NCI-H748 treated with DMSO at 0.1 percent for 48 hours (cell line): ENCODE measurements at places on chromosomes 7 and 10.

DNA sequence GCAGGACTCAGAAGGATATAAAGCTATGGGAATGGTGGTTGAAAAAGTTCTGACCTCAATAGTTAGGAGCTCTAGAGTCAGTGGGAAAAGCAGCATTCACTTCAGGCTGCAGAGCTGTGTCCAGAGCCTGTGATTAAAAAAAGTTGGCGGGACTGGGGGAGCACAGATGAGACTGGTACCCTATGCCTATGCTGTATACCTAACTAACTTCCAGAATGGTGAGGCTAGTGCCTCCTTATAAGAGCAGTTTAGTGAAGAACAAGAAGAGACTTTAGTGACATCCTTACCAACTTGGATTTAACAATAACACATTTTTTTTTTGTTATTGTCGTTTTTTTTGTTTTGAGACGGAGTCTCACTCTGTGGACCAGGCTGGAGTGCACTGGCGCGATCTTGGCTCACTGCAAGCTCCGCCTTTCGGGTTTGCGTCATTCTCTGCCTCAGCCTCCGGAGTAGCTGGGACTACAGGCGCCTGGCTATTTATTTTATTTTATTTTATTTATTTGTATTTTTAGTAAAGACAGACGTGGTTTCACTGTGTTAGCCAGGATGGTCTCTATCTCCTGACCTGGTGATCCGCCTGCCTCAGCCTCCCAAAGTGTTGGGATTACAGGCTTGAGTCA lies 6.6 kb upstream of the ZNF282 start:
- DNase-seq, result no peak

DNA sequence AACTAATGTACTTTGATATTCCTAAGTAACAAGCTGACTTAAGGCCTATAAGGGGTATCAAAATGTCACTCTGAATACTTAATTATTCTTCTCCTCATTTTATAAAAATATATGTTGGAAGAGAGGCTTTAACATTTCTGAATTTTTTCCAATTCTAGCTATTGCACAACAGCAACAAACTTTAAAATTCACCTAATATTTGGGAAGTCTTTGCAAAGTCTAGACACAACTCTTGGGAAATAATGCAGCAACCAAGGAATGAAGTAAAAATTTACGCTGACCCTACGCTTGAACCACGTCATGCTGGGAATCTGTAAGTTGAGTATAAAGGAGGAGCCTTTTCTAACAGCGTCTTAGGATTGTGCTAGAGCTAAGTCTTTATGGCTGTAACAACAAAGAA lies 243.9 kb upstream of the IMMP2L start:
- no peak for DNase-seq

- no peak for DNase-seq
Measured at GRCh38 chr7:116554911-116555310, 30.1 kb downstream of the CAV1 start.

DNA sequence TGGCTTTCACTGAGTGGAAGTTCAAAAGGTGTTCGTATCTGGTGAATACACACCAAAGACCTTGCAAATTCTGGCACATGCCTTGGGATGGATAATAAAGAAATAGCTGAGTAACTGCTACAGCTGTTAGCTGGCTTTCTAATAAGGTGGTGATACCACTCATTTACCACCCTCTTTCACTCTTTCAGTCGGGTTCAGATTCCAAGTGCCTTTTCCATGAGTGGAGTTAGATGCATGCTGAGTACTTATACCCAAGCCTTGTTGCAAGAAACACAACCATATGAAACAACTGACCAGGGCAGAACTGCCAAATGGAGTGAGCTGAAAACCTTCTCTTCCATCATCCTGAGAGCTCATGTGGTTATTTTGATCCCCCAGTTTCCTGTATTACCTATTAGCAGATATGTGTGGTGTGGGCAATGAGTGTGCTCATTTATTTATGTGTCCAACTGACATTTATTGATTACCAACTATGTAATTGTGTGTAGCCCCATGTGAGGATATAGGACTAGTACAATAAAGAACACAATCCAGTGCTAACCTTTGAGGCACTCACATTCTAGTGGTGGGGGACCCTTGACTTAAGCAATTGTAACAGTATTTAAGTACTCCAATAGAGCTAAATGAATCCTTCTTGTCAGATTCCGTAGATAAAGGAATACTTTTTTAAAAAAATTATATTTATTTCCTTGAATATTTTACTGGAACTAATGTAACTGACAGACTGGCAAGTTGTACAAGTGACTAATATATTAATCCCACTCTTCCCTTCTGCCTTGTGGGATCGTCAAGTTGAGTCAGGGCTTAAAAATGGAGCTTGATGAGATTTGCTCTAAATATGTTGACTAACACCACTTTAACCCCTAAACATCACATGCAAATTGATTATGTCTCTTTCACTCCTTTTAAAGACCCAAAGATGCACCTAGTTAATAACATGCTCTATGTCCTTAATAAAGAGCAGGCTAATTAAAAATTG lies 124.7 kb downstream of the ARID5B start:
- no peak for DNase-seq

- DNase-seq, result no peak
Measured at GRCh38 chr10:52688899-52689298, 83.7 kb downstream of the MBL2 start.

DNA sequence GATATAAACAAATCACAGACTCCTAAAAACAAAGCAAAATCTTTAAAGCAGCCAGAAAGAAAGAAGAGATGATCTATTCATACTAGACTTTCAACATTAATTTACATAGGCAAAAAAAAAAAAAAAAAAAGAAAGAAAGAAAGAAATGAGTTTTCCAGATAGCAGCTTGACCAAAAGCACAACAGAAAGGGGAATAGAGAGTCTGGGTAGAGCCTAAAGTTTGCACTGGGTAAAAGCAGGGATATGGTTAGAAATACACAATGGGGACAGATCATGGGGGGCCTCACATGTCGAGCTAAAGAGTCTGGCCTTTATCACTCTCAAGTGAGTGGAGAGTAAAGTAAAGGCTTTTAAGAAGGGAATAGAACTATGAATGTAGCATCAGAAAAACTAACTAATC lies 169.8 kb downstream of the SGMS1 start:
- no peak for DNase-seq

GRCh38 chr10:81575036-81575435 lies 300.0 kb upstream of the NRG3 start:
- no peak for DNase-seq

DNA sequence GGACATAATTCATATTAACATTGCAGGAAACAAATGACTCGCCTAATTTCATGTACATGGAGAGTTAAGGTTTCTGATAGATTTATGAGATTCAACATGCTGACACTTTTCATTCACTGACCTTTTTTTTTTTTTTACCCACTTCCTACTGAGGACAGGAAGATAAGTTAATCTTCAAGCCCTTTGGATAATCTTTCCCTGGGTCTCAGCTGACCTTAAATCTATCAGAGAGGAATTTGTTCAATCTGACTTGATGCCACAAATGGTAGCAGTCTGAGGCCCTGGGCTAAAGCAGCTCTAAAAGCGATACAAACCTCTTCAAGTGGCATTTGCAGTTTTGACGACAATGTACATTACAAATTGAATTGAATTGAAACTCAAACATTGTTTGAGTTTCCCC lies 493.3 kb upstream of the SORCS1 start:
- DNase-seq, result no peak

DNA sequence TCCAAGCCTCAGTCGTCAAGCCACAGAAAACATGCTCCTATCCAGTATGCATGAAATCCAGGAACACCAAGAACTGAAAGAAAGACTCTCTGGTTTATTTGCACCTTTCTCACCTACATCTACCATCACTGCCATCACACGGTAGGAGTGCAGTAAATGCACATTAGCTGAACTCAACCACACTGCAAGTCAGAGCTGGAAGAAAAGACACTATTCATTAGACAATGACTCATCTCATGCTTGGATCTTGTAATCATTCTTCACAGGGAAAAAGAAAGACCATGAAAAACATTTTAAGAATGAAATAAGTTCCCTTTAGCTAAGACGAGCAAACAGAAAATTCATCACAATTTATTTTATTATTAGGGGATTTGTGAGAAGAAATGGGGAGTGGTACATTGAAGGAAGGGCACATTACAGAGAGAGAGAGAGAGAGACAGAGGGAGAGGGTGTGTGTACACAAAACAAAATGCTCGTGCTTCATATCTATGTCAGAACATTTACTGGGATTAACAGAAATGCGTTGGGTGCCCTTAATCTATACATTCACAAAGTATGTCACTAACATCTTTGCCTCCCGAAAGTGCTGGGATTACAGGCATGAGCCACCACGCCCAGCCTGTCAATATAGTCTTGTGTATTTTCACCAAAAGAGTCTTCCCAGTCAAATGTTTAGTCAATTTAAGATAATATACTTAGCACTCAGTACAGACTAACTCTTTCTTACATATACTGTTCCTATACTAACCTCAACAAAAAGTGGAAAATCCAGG lies 324.9 kb downstream of the PARD3 start:
- no peak for DNase-seq

DNA sequence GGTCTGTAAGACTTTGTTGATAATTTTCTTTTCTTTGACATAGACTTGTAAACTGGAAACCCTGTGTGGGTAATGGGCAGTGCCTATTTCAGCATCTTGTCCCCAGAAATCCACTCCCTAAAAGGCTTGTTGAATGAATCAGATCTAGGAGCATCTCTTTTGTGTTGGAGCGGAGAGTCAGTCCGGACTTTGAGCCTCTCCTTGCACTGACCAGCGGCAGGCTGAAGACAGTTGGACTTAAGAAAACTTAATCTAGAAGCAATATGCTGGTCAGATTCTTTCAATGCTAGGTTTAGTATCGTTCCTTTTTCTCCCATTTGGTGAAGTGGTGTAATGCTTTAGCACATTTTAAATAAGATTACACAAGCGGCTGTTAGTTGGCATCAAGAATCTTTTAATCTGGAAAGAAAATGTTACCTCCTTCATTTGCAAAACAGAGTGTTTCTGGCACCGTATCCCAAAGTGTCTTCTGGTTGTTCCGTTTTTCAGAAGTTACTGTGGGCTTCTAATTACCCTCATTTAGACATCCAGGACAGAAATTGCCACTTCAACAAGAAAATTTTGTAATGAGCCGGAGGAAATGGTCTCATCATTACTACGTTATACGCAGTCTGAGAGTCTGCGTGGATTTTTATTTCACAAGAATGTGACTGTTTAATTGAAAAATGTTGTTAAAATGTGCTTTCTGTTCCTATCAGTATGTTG lies 74.7 kb downstream of the CUX1 start:
- no peak for DNase-seq

GRCh38 chr7:123792547-123792946 lies 43.7 kb upstream of the WASL start:
- DNase-seq, result no peak

- peak; percentile 91 for DNase-seq
Measured at GRCh38 chr7:82335927-82336326, 107.7 kb downstream of the CACNA2D1 start.

DNA sequence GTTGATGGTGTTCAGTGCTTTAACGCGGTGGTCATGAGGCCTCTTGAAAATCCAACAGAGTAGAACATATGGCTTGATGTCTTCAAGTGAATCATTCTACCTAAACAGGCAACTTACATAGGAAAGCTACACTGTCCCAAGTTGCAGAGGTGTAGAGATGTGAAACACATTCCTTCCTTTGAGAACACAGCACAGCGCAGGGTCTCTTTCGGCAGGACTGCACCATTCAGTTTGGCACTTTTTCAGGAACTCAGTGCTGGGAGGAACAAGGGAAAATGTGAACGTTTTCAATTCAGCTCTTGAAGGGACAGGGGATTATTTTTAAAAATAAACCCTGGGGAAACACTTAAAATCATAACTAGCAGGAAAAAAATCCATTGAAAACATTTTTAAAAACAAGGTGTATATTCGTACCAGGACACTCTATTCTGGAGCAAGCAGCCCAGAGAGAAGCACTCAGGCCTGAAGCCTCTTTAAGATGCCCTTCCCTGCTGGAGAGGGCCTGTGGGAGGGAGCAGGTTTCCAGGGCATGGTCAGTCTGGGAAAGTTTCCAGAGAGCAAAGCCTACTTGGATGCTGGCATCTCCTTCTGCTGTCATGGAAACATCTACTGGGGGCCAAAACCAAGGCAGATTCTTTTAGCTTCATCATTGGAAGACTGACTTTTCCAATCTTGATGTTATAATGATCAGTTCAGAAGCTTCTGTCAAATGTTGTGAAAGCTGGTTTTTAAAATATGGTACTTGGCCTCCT lies 60.4 kb upstream of the NPVF start:
- no peak for DNase-seq

GRCh38 chr10:76082956-76083355 lies 651.5 kb downstream of the LRMDA start:
- DNase-seq, result no peak

GRCh38 chr10:48444266-48444665 lies 137.8 kb downstream of the MAPK8 start:
- no peak for DNase-seq

- DNase-seq, result no peak
Measured at GRCh38 chr7:17989546-17989945, 38.1 kb downstream of the PRPS1L1 start.

DNA sequence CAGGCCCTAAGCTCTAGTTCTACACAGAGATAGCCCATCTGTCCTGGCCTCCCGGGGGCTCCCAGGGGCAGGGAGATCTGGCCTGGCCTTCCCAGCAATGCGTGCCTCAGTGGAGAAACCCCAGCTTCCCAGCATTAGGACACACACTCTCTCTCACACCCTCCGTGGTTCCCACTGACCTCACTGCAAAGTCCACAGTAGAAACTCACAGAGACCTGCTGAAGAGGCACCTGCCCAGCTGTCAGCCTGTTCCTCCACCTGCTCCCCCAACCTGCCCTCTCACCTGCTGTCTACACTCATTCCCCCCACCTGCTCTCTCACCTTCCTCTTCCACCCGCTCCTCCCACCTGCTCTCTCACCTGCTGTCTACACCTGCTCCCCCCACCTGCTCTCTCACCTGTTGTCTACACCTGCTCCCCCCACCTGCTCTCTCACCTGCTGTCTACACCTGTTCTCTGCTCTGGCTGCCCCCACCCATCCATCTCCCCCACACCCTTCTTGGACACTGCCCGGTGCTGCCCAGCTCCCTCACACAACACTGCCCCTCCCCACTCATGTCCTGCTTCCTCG lies 21.1 kb upstream of the PFKP start:
- DNase-seq, result no peak

GRCh38 chr7:91720260-91720937 lies 160.1 kb downstream of the MTERF1 start:
- no peak for DNase-seq
